ENCODE measurements at places on chromosomes 3 and 15.

GRCh38 chr3:132356568-132356967, 39.4 kb downstream of the ACP3 start:
- DNase-seq: no peak

- DNase-seq: no peak
Observed at GRCh38 chr15:45743426-45744235, 108.8 kb downstream of the SQOR start.

GRCh38 chr15:33108518-33108917, 86.0 kb downstream of the FMN1 start:
- no peak for DNase-seq

- no peak for DNase-seq
Observed at GRCh38 chr15:73599934-73600333, 33.3 kb downstream of the NPTN start.

GRCh38 chr3:138862924-138863775, 28.4 kb upstream of the PIK3CB start:
- DNase-seq: no peak

- no peak for DNase-seq
Observed at GRCh38 chr3:16304061-16305010, 39.3 kb downstream of the OXNAD1 start.

DNA sequence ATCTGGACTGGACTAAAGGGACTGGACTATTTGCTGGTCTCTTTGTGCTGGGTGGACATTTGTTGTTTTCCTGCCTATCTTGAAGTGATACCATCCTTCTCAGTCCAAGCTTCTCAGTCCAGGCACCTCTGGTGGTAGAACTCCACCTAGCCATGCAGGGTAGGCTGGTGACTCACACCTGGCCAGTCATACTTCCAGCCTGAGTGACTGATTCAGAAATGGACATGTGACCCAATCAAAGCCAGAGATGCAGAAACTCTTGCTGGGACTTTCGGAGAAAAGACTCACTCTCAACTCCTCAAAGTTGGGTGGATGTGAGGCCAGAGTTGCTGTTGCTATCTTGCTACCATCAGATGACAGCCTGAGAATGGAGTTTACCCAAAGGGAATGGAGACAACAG, 5.6 kb upstream of the ASB14 start:
- DNase-seq: no peak

Data from hematopoietic multipotent progenitor cell (in vitro differentiated cells).